ENCODE measurements at places on chromosomes 7 and 10.

DNA sequence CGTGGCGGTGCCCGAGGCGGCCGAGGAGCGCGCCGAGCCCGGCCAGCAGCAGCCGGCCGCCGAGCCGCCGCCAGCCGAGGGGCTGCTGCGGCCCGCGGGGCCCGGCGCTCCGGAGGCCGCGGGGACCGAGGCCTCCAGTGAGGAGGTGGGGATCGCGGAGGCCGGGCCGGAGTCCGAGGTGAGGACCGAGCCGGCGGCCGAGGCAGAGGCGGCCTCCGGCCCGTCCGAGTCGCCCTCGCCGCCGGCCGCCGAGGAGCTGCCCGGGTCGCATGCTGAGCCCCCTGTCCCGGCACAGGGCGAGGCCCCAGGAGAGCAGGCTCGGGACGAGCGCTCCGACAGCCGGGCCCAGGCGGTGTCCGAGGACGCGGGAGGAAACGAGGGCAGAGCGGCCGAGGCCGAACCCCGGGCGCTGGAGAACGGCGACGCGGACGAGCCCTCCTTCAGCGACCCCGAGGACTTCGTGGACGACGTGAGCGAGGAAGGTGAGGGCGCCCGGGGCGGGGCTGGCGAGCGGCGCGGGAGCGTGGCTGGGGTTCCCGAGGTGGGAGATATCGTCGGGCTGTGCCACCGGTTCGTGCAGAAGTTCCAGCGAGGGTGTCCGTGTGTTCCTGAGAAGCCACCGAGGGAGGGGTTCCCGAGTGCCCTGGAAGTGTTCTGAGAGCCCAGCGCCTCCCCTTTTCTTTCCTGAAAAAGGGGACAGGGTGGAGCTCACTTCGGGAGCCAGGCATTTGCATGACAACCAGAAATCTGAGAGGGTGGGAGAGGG is 495 bp downstream of the EIF3B start:
- no peak for DNase-seq

GRCh38 chr10:60246382-60246781 is 143.3 kb downstream of the ANK3 start:
- DNase-seq, result no peak

GRCh38 chr10:114304571-114305421 is 65.7 kb downstream of the VWA2 start:
- peak; percentile 37 for DNase-seq

- DNase-seq, result no peak
These were observed 36.8 kb downstream of the PDIA4 start for GRCh38 chr7:148991536-148991935.

DNA sequence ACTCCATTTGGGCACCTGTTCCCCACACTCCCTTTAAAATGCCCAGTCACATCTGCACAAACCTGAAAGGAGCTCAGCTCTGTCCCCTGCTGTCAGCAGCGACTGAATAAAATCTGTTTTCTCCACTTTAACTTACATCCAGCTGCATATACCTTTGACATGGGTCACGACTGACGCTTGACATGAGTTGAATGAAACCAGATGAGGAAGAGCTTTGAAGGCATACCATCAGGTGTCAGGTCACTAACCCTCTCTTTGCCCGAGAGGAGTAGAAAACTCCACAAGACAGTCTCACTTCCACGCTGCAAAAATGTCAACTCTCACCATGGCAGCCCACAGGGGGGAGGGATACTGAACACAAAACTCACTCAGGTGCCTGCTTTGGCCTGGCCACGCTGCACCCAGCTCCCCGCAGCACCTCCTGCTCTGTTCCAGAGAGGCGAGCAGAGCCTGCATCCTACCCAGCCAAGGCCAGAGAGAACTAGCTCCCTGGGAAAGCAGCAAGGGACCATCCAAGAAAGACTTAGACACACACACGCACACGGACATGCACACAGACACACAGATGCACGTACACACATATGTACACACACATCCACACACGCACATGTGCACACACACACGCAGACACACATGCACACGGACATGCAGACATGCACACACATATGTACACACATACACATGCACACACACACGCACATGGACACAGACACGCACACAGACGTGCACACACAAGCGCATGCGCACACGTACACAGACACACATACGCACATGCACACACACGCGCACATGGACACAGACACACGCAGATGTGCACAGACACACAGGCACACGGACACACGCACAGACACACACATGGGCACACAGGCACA is 191.0 kb downstream of the MAD1L1 start:
- no peak for DNase-seq

DNA sequence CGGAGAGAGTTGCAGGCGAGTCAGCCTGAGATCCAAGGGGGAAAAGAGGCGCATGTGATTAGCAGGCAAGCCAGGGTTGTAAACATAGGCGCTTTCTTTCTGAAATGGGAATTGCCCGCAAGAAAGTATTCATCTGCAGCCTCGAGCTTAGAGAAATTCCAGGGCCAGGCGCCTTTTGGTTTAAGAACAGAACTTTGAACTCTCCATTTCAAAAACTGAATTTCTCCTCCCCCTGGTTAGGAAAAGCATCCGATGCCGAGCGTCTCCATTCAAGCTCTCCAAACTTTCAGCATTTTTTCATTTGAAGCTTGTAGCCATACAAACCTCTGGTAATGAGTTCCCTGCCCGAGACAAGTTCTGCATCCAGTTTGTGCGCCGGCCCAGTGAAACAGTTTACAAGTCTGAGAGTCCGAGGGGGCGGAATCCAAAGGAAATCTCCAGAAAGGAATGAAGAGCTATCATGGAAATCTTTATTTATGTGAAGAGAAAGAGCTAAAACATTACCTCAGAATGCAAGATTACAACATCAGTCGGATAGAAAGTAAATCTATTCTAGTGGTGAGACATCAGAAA is 69.9 kb downstream of the FAM204A start:
- DNase-seq, result no peak

Data from NCI-H774 (cell line).